DMS 273 treated with DMSO at 0.1 percent for 48 hours (cell line): ENCODE measurements at places on chromosomes 1 and 21.

GRCh38 chr1:5757187-5757805 is 234.9 kb downstream of the NPHP4 start:
- no peak for DNase-seq

GRCh38 chr1:203644191-203644590 is 17.6 kb downstream of the ATP2B4 start:
- DNase-seq: no peak

GRCh38 chr1:245856944-245857531 is 650.0 kb downstream of the SMYD3 start:
- no peak for DNase-seq

DNA sequence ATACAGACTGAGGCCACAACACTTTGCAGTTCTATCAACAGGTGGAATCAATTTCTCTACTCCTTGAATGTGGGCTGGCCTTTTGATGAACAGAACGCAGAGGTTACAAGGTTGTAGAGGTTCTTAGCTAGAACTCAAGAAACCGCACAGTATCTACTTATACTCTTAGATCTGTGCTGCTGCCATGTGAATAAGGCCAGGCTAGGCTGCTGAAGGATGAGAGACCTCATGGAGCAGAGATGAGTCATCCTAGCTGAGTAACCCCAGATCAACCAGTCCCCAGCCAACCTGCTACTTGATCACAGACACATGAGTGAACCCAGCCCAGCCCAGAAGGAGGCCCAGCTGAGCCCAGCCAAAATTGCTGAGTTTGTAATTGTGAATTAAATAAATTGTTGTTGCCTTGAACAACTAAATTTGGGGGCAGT is 35.3 kb upstream of the BCAR3 start:
- DNase-seq: no peak

DNA sequence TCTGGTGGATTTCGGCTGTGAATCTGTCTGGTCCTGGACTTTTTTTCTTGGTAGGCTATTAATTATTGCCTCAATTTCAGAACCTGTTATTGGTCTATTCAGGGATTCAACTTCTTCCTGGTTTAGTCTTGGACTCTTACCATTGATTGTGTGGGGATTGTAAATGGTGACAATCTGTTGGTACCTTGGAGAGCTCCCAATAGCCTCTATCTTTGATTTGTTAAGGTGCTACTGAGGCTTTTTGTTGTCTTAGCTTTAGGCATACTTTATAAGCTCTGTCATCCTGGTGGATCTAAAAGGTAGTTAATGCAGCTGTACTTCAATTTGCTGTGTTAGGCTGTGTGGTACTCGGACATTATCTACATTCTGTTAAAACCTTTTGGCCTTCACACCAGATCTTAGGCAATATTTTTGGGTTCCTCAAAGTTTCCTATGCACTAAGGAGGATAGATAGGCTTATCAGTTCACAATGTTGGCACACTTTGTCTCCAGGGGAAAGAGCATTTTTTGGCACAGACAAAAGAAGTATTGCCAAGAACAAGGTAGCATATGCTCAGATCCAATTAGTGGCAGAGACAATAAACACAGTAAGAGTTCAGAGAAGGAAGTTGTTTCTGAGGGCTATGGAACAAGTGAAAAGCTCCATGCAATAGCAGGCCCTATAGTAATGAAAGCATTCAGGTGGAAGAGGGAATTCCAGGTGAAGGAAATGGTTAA is 230.4 kb downstream of the PDE4B start:
- DNase-seq: no peak
